ENCODE measurements at places on chromosomes 6 and 20.
A peak's percentile ranks its signal among the peaks of the same experiment; 100 is the strongest.

DNA sequence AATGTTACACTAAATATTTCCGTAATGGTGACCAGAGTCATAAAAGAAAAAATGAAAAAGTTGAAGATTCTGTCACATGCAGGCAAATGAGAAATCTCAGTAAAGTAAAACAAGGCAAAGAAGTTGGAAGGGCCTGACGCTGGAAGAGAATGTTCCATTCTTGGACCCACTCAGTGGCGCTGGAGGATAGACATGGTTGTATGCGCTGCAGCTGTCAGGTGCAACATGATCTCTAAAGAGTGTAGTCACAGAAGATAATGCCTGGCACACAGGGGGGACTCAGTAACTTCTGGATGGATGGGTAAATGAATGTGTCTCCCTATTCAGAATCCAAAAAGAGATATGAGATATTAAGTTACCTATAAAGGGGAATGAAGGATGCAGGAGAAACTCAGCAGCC is 116.3 kb downstream of the FAXC start:
- DNase-seq = no peak

GRCh38 chr6:85291326-85291725 is 158.6 kb upstream of the NT5E start:
- no peak for DNase-seq

- peak; percentile 95 for DNase-seq
Measured at GRCh38 chr6:18148304-18149025, 6.4 kb downstream of the TPMT start.

- no peak for DNase-seq
Measured at GRCh38 chr6:19438566-19439353, 398.4 kb upstream of the ID4 start.

DNA sequence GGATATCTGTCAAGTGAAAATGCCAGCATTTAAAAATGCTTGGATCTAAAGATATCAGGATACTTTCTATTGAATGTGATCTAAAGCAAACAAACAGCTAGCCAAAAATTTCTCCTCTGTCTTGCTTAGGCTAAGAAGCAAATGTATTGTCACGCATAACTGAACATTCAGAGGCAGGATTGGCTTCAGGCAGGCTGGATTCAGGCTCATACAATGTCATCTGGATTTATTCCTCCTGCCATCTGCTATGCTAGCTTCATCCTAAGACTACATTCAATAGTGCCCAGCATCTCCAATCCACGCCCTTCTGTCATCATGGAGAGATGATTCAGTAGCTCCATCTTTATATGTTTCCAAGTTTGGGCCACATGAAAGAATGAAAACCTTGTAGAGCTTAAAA is 27.1 kb downstream of the PFDN4 start:
- no peak for DNase-seq
